ENCODE measurements at places on chromosomes 12 and 14.

- DNase-seq: no peak
Measured at GRCh38 chr12:75366629-75367028, 24.3 kb upstream of the GLIPR1L2 start.

DNA sequence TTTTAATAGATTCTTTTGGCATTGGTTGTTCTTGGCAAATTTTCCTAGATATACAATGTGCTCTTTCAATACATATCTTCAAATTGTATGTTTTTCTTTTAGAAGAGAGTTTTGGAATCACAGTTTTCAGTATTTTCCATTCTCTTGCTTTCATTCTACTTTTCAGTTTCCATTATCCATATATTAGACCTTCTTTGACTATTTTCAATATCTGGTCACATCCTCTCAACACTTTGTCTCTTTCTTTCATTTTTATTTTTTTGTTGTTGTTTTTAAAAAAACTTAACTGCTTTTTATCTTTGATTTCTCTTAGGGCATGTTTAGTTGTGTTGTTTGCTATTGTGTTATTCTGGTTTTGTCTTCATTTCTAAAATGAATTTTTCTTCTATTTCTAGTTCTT lies 59.9 kb upstream of the CLMN start:
- DNase-seq: no peak

GRCh38 chr12:93793007-93793406 lies 115.8 kb downstream of the CRADD start:
- no peak for DNase-seq

- DNase-seq: no peak
Measured at GRCh38 chr12:28539691-28540323, 349.6 kb downstream of the CCDC91 start.

- no peak for DNase-seq
Measured at GRCh38 chr12:48351022-48351708, 446 bp upstream of the ZNF641 start.

- DNase-seq: no peak
Measured at GRCh38 chr14:102988054-102988453, 65.6 kb downstream of the AMN start.
